ENCODE measurements at places on chromosomes 13 and 19. TPM values are rescaled to one million over a fixed set of nuclear protein-coding genes. Genes with fewer than 3 reads are reported as not detected.
A peak's percentile ranks its signal among the peaks of the same experiment; 100 is the strongest.

EFNA2 gene
- total RNA-seq = not detected

DNA sequence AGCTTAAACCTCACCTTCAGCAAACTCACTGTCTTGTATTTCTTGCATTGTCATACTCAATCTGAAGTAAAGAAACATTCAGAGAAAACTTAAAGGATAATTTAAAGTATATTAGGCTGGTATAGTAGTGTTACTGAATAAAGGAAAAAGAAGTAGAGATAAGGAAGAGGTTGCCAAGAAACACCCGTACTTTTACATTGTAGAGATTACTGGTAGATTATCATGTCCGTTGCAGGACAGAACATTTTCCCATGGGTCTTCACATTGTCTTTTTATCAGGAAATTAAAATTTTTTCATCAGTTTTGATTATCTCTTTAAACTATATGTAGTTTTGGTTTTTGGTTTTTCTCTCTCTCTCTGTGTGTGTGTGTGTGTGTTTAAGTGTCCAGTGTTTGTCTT is 19.9 kb upstream of the GPR183 start:
- DNase-seq = no peak

C1QTNF9 gene
- 0.10 TPM for total RNA-seq

C19orf85 gene
- total RNA-seq = not detected

DNA sequence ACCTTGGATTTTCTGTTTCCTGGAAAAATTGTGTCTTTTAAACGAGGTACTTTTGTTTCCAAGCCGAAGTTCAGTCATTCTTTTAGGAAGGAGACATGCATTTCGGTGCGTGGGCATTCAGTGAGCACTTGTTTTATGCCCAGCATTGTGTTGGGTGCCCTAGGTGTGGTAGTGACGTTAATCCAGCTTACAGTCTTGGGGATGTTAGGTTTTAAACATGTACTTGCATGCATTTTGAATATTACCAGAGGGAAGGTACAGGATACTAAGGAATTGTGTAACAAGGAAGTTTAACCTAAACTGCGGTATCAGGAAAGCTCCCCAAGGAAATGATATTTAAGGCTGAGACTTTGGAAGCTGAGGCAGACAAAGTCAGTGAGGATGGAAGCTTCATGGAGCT is 66.3 kb downstream of the ARHGAP35 start:
- DNase-seq = no peak

- DNase-seq = no peak
Observed at GRCh38 chr13:114161028-114161556, 18.0 kb upstream of the CFAP97D2 start.

CD70 gene
- 12.9 TPM for total RNA-seq

GRCh38 chr13:76803831-76804230 is 82.4 kb downstream of the KCTD12 start:
- DNase-seq = no peak

DNA sequence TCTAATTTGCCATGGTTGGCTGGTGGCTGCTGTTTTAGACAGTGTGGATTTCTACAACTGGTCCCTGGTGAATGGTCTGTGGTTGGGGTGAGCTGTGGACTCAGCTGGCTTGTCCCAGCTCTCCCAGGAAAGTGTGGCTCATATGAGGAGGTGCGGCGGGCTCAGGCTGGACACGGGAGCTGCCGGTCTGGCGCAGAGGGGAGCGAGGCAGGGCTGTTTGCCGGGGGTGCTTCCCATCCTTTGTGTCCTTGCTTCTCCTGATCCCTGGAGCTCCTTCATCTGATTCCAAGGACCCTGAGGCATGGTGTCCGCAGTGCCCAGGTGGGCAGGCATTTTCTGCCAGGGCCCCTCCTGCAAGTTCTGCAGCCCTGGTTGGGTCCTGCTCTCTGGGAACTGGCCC is 104.9 kb downstream of the TEX29 start:
- no peak for DNase-seq

FAM174C gene
- 51.5 TPM for total RNA-seq

ENOX1 gene
- 0.07 TPM for total RNA-seq

DNA sequence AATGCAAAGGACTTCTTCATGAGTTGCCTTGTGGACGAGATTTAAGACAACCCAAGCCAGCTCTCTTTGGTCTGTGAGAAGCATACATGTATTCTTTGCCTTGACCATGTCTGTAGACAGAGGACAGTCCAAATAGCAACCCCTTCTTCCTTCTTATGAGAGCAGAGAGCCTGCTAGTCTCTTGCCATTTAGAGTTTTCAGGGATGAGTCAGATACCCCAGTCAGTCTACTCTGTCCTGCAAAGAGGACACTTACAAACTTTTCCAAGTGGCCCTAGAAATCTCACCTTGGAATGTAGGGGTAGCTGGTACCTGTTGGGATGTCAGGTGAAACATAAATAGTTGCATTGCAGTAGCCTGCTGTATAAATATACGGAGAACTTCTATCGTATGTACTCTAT is 36.7 kb downstream of the DNAJC3 start:
- no peak for DNase-seq

MAP4K1 gene
- 313 TPM for total RNA-seq

DNA sequence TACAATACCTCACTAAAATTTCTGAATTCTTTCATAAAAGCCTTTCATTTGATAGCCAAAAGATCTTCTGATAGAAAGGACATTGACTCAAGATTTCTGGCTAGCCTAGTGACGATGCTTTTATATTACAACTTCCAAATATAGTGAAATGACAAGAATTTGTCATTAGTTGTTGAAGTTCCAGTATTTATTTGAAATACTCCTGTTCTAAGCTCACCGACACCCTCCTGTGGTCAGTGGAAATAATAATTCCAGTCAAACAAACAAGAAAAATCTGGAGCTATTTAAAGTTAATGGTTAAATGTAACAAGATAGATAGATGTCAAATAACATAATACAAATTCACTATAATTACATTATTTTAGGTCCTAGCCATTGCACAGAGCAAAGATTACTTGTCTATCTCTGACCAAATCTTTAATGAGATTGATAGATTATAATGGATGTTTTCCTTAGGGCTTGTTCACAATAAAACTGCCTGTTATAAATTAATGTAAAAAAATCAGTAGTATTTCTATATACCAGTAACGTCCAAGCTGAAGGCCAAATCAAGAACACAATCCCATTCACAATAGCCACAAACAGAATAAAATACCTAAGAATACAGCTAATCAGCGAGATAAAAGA is 195.5 kb downstream of the RGCC start:
- DNase-seq = peak; percentile 63

GARIN5B gene
- not detected for total RNA-seq

DNA sequence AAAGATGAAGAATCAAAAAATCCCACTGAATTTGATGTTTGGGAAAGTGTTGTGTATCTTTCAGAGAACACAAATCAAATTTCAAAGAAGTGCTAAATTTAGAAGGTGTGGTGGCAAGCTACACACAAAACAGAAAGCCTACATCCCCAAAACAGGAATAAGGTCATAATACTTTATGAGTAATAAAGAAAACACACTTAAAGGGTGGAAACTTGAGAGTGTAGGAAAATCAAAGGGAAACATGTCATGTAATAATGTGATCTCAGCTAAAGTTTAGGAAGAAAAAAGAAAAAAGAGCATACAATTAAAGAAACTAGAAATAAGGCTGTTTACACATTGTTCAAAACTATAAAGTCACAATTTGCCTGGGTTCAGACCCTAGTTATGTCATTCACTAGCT is 668.7 kb downstream of the PCDH17 start:
- DNase-seq = no peak

DNA sequence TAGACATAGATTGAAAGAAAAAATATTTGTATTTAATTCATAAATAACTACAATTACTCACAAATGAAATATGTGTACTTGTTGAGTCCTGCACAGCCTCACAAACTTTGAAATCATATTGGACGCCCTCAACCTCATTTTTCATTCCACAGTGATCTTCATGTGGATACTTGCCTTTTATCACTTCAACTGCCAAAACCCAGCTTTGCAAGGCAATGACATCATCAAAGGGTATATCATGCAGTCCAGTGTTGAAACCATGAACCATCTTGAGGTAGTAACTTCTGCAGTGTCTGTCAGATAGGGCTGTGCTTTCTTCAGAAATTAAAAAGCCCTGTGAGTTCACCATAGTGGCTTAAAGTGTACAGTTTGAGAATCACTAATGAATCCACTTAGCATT is 82.2 kb downstream of the HS6ST3 start:
- no peak for DNase-seq

IGSF23 gene
- total RNA-seq = not detected

Measured in activated CD4-positive, alpha-beta T cell treated with anti-CD3 and anti-CD28 coated beads, Interleukin-2, amount 10 ng/mL, durations not matched to agents 7 days and 5 days (primary cell).